Aorta (tissue), 5 donors: ENCODE measurements at places on chromosomes 2 and 18. TPM values are rescaled to one million over a fixed set of nuclear protein-coding genes. Genes with fewer than 3 reads are reported as not detected.

ELP2 gene
- total RNA-seq = 62.6 TPM

PROM2 gene
- 2.8 TPM for total RNA-seq

BCL2 gene
- total RNA-seq = 23.7 TPM

ASXL3 gene
- 4.3 TPM for total RNA-seq

TRAF3IP1 gene
- 21.5 TPM for total RNA-seq

HSBP1L1 gene
- 7.9 TPM for total RNA-seq

CLASP1 gene
- total RNA-seq = 67.6 TPM

ACTR1B gene
- total RNA-seq = 70.6 TPM
